Effector memory CD4-positive, alpha-beta T cell (primary cell): ENCODE measurements at places on chromosomes 12 and 14.

DNA sequence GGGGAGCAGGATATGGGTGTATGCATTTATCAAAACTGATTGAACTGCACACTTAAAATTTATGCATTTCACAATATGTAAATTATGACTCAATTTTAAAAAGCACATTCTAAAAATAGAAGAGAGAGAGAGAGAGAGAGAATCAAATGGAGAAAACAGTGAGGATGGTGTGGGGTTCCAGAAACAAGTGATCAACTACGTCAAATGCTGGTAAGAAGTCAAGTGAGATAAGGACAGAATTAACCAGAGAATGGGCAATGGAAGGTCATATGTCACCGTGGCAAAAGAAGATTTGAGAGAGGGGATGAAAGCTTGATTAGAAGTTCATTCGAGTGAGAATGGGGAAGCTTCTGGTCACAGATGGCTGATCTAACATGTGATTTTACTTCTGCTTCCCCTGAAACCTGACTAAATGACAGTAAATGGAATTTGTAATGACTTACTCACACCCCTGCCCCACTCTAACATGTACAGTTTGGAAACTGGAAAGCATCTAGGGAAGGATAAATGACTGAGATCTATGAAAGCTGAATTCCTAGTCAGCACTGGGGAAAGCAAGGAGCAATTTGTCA is 276.5 kb upstream of the AMIGO2 start:
- no peak overlapping the region for H3K27ac ChIP-seq
- no peaks in the 10 kb centered on the region for H3K27me3 ChIP-seq
- no peaks in the 10 kb centered on the region for H3K36me3 ChIP-seq
- H3K4me1 ChIP-seq = peaks cover 17% of the 10 kb centered on the region
- DNase-seq = no peak

DNA sequence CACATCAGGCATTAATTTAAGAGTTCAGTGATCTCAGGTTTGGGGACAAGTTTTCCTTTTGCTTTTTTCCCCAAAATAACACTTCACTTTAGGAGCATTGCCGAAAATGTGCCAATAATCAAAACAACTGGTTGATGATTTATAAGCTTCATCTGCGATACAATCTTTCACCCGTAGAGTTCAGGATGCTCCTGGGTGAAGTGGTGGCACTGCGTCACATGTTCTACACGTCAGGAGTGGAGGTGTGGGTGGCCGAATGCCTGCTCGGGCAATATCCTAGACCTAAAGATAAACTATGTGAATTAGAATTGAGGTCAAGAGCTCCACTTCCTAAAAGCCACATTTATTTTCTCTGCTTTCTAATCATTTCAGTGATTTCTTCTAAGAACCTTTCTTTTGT is 70.9 kb upstream of the DICER1 start:
- no peak overlapping the region for H3K4me3 ChIP-seq
- no peaks in the 10 kb centered on the region for H3K27me3 ChIP-seq
- DNase-seq = no peak
- H3K36me3 ChIP-seq = no peaks in the 10 kb centered on the region
- no peaks in the 10 kb centered on the region for H3K4me1 ChIP-seq
- H3K27ac ChIP-seq = no peak overlapping the region

- no peak overlapping the region for H3K4me3 ChIP-seq
- H3K36me3 ChIP-seq = peaks cover 5% of the 10 kb centered on the region
- H3K27me3 ChIP-seq = no peaks in the 10 kb centered on the region
- DNase-seq = no peak
- H3K27ac ChIP-seq = no peak overlapping the region
Measured at GRCh38 chr14:74500417-74501134, 7.0 kb downstream of the ISCA2 start.

- H3K4me3 ChIP-seq = no peak overlapping the region
- no peaks in the 10 kb centered on the region for H3K4me1 ChIP-seq
- H3K27ac ChIP-seq = no peak overlapping the region
- H3K36me3 ChIP-seq = no peaks in the 10 kb centered on the region
Measured at GRCh38 chr12:127107744-127108143, 1159.2 kb upstream of the TMEM132C start.

- peak within 1 kb of the TSS; percentile 64 for H3K27ac ChIP-seq
- H3K4me1 ChIP-seq = peaks cover 45% of the 10 kb centered on the region
- peaks cover 8% of the 10 kb centered on the region for H3K36me3 ChIP-seq
- H3K4me3 ChIP-seq = peak within 1 kb of the TSS; percentile 88
Measured at GRCh38 chr12:122980183-122981035, at the start of gene ARL6IP4. ARL6IP4 (plus strand) TSS chr12:122980681; CDS start chr12:122981140, 459 bp downstream.

- no peaks in the 10 kb centered on the region for H3K36me3 ChIP-seq
- no peaks in the 10 kb centered on the region for H3K27me3 ChIP-seq
- DNase-seq = no peak
Measured at GRCh38 chr12:100652488-100652887, 79.0 kb downstream of the GAS2L3 start.

GRCh38 chr12:15899282-15899870 is 11.8 kb upstream of the DERA start:
- no peaks in the 10 kb centered on the region for H3K4me1 ChIP-seq
- H3K27me3 ChIP-seq = no peaks in the 10 kb centered on the region
- no peak overlapping the region for H3K4me3 ChIP-seq

DNA sequence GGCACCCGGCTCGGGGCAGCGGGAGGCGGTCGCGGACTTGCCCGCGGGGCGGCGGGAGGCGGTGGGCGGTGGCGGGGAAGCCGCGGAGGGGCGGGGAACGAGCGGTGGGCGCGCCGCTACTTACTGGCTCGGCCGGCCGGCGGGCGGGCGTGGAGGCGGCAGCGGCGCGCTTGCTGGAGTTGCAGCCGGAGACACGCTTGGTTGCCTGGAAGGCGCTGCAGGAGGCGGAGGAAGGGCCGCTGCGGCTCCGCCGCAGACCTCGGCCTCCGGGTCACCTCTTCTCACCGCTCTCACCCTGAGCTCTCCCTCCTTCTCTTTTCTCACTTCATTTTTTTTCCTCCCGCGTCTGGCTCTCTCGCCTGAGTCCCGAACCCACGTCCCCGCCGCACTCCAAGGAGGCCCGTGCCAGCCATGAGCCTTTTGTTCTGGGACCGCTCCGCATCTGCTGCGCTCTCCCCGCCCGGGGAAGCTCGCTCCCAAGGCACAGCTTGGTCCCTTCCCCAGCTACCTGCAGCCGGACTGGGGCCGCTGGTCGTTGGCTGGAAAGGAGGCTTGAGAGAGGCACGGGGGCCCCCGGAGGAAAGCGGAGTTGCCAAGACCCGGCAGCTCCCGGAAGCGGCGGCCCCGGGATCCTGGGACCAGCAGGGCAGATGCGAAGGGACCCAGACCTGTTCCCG is 592 bp upstream of the KCNK10 start:
- no peaks in the 10 kb centered on the region for H3K36me3 ChIP-seq
- H3K27me3 ChIP-seq = peaks cover 14% of the 10 kb centered on the region
- no peak for DNase-seq
- H3K4me3 ChIP-seq = no peak overlapping the region
- peaks cover 4% of the 10 kb centered on the region for H3K4me1 ChIP-seq

DNA sequence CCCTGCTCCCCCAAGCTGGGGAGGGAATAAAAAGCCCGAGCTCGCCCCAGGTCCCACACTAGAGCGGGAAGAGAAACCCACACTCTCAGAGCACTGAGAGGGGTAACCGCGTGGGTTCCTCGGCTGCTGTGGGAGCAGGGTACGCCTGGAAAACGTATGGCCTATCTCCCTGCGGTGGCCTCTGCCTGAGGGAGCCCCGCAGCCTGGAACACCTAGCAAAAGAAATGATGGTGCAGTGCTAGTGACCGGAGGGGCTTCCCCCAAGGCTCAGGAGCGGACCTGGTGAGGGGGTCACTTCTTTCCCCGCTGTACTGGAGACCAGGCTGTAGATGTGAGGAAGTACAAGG is 2.5 kb upstream of the OR4N2 start:
- H3K36me3 ChIP-seq = no peaks in the 10 kb centered on the region
- no peaks in the 10 kb centered on the region for H3K27me3 ChIP-seq
- no peak overlapping the region for H3K4me3 ChIP-seq
- no peak for DNase-seq
- no peaks in the 10 kb centered on the region for H3K4me1 ChIP-seq
- no peak overlapping the region for H3K27ac ChIP-seq

- H3K4me3 ChIP-seq = no peak overlapping the region
- H3K4me1 ChIP-seq = peaks cover 20% of the 10 kb centered on the region
- H3K36me3 ChIP-seq = no peaks in the 10 kb centered on the region
- H3K27me3 ChIP-seq = no peaks in the 10 kb centered on the region
Measured at GRCh38 chr14:92579244-92579936, 65.8 kb downstream of the RIN3 start.

- no peaks in the 10 kb centered on the region for H3K36me3 ChIP-seq
- no peak for DNase-seq
- H3K4me1 ChIP-seq = no peaks in the 10 kb centered on the region
- no peak overlapping the region for H3K4me3 ChIP-seq
Measured at GRCh38 chr14:75471059-75471458, 43.2 kb downstream of the JDP2 start.

DNA sequence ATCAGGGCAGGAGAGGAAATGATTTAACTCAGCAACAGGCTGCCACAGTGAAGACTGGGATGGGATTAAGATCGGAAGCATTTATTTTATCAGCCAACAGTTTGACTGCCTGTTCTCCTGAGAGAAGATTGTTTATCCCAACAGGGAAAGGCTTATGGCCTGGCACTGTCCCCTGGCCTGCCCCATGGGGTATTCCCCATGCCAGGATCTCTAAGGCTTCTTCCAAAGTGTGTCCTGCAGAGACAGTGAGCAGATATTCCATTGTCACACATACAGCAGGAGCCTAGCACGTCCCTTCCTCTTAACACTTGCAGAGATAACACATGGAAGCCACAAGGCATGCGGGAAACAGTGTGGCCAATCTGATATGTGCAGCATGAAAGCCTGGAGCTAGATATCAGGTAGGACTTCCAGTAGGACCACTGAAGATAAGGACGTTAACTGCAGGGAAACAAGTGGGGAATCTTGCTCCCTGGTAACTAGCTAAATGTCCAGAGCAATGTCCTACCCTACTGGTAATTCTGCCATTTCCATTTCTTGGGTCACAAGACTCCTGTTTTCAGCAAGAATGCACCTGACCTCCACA is 48.2 kb downstream of the IQSEC3 start:
- DNase-seq = no peak
- H3K4me1 ChIP-seq = no peaks in the 10 kb centered on the region
- H3K36me3 ChIP-seq = no peaks in the 10 kb centered on the region
- H3K27me3 ChIP-seq = no peaks in the 10 kb centered on the region
- H3K4me3 ChIP-seq = no peak overlapping the region
- no peak overlapping the region for H3K27ac ChIP-seq

DNA sequence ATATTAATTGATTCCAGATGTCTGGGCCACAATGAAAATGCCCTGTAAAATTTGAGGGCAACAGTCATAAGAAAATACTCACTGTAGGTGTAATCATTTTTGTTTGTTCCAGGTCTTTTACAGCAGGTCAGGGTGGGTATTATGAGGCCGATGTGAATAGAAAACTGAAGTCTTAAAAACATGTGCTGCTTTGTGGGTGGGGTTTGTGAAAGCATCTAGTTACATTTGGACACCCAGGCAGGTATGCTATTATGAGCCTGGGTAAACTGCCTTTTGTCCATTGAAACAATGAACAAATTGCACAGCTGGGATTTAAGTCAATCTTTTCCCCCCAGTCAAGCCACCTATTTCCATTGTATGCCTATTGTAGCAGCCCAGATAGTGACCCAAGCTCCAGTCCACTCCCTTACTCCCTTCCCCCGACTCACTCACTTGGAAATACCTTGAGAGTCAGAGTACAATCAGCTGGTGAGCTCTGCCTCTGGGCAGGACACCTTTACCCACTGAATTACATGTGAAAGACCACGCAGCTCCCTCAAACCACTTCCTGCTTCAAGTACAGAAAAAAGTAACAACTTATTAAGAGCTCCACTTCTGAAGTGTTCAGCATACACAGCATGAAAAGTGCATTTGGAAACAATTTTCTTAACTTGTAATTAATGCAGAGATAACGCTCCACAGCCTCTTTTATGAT is 1.8 kb downstream of the IGF1 start:
- H3K4me3 ChIP-seq = no peak overlapping the region
- DNase-seq = no peak
- no peaks in the 10 kb centered on the region for H3K36me3 ChIP-seq

GRCh38 chr12:100720016-100720654 is 74.4 kb upstream of the ANO4 start:
- no peaks in the 10 kb centered on the region for H3K27me3 ChIP-seq
- H3K27ac ChIP-seq = no peak overlapping the region
- no peak overlapping the region for H3K4me3 ChIP-seq
- no peaks in the 10 kb centered on the region for H3K4me1 ChIP-seq
- no peaks in the 10 kb centered on the region for H3K36me3 ChIP-seq

GRCh38 chr14:61108496-61109141 is 127.6 kb downstream of the SLC38A6 start:
- no peak overlapping the region for H3K4me3 ChIP-seq
- H3K27me3 ChIP-seq = no peaks in the 10 kb centered on the region
- H3K4me1 ChIP-seq = no peaks in the 10 kb centered on the region
- no peak for DNase-seq

DNA sequence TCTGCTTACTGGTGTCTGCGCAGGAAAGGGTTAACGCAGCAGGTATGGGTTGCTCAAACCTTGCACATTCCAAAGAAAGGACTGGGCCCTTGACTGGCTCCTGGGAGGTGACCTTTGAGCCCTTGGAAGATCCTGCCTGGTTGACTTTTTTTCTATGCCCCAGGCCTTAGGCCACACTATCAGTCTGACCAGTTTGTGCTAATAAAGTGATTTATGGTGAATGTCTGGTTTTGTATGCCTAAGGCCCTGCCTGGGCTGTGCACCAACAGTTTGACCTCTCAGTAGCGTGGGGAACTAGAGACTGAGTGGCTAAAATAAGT is 61.4 kb upstream of the SCN8A start:
- no peak overlapping the region for H3K4me3 ChIP-seq
- no peak overlapping the region for H3K27ac ChIP-seq
- H3K4me1 ChIP-seq = no peaks in the 10 kb centered on the region

DNA sequence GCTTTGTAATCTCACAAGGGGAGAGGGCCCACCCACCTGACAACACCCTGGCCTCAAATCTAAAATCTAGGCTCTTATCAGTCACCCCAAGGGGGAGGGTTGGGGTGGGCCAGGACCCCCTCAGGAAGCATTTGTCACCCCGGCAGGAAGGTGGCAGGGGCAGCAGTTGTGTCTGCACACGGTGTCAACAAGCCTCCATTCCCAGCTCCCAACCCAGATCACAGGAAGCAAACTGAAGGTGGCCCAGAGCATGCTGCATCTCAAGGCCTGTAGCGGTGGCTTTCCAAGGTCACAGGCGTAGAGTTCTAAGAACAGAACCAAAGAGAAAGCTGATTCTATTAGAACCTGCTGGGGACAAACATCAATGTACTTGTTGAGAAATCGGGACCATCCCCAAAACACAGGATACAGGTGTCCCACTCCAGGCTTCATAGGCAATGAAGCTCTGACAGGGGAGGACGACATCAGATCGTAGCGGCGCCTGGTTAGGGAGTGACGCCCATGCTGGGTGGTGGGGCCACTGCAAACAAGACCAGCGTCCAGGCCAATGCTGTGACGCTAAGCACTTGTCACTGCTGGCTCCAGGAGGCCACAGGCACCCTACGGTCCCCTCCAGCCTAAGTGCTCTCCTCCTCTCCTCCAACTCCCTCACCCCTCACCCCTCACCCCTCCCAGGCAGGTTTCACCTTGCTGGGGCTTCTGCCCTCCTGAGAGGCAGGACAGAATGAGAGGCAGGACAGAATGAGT is 52.9 kb downstream of the CCDC88C start:
- H3K27me3 ChIP-seq = no peaks in the 10 kb centered on the region
- H3K27ac ChIP-seq = peak overlapping the region; percentile 40
- H3K36me3 ChIP-seq = peaks cover 4% of the 10 kb centered on the region
- DNase-seq = no peak
